ENCODE measurements at places on chromosomes 16 and 17. TPM values are rescaled to one million over a fixed set of nuclear protein-coding genes. Genes with fewer than 3 reads are reported as not detected.

DNA sequence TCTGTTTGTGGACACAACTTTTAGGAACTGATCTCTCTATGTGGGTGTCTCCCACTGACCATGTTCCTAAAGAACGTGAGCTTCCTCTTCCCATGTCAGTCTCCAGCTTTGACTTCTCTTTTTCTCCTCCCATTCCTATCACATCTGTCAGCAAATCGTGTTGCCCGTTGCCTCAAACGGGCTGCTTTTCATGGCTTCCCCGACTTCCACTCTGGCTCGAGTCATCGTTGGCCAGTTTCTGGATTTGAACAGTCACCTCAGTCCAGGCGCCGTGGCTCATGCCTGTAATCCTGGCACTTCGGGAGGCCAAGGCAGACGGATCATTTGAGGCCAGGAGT, 5.4 kb downstream of the ABCC1 start:
- no peaks in the 10 kb centered on the region for H3K4me1 ChIP-seq
- H3K4me3 ChIP-seq, result no peak overlapping the region
- DNase-seq, result no peak
- no peaks in the 10 kb centered on the region for H3K27me3 ChIP-seq

DNA sequence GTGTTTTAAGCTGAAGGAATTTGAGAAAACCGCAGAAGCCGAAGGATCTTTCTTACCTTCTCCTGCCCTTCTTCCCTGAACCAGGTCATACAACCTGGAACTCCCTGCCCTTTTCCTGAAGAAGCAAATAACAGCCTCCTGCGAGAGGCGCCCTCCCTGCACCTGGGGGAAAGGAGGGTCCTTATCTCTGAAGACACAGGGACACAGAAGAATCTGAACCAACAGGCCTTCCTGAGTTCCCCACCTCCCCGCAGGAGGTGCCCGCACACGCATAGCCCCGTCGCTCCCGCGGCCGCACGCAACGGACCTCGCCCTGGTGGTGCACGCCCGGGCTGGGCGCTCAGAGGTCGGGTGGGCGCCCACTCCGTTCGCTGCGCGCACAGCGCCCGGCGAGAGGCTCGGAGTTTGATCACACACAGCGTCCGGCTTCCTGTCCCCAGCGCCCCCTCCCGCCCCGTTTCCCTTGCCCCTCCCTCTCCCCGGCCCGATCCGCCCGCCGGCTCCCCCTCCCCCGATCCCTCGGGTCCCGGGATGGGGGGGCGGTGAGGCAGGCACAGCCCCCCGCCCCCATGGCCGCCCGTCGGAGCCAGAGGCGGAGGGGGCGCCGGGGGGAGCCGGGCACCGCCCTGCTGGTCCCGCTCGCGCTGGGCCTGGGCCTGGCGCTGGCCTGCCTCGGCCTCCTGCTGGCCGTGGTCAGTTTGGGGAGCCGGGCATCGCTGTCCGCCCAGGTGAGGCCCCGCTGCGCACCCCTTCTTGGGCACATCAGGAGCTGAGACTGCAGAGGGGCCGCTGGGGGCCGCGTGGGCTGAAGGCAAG, at the start of gene TNFSF12:
Gene TNFSF12 (plus strand): TSS at position 474 of the 816 bp plus-strand sequence. CDS start 96 bp downstream, at position 570.
- DNase-seq, result peak; percentile 85
- no peaks in the 10 kb centered on the region for H3K4me1 ChIP-seq
- H3K27me3 ChIP-seq, result no peaks in the 10 kb centered on the region
- peak within 1 kb of the TSS; percentile 53 for H3K4me3 ChIP-seq
- peak within 1 kb of the TSS; percentile 89 for H3K27ac ChIP-seq
- H3K36me3 ChIP-seq, result peaks cover 7% of the 10 kb centered on the region

DNA sequence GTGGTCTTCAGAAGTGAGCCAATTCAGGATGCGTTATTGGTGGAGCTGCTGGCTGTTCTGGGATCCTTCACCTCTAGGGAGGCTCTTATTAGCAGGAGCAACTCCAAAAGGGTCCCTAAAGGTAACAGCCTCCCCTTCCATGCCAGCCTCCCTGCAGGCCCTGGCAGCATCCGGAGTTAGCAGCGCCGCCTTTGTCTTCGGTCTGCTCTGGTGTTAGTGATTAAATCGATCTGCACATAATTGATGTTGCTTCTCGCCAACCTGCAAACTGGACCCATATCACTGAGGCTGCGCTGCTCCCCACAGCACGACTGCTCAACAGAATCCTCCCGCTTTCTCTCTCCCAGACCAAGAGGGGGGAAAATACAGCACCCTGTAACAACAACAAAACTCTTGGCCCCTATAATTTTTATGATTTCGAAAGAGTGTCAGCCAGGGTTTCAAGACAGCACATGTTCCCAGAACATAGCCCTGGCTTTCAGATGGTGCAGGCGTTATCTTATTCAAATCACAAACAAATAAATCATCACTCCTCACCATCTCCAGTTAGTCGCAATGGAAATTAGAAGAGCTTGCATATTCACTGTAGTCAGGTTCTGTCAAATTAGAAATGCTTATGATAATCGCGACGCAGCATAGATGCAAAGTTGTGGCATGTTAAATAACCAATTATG, 76.0 kb downstream of the IRX3 start:
- no peaks in the 10 kb centered on the region for H3K36me3 ChIP-seq
- no peaks in the 10 kb centered on the region for H3K27me3 ChIP-seq
- H3K4me3 ChIP-seq, result no peak overlapping the region
- no peaks in the 10 kb centered on the region for H3K4me1 ChIP-seq
- H3K27ac ChIP-seq, result no peak overlapping the region
- DNase-seq, result peak; percentile 32

GRCh38 chr17:8015957-8016631, 13.7 kb downstream of the GUCY2D start:
- H3K27ac ChIP-seq, result no peak overlapping the region
- peaks cover 50% of the 10 kb centered on the region for H3K27me3 ChIP-seq
- no peaks in the 10 kb centered on the region for H3K36me3 ChIP-seq
- H3K4me3 ChIP-seq, result no peak overlapping the region

DNA sequence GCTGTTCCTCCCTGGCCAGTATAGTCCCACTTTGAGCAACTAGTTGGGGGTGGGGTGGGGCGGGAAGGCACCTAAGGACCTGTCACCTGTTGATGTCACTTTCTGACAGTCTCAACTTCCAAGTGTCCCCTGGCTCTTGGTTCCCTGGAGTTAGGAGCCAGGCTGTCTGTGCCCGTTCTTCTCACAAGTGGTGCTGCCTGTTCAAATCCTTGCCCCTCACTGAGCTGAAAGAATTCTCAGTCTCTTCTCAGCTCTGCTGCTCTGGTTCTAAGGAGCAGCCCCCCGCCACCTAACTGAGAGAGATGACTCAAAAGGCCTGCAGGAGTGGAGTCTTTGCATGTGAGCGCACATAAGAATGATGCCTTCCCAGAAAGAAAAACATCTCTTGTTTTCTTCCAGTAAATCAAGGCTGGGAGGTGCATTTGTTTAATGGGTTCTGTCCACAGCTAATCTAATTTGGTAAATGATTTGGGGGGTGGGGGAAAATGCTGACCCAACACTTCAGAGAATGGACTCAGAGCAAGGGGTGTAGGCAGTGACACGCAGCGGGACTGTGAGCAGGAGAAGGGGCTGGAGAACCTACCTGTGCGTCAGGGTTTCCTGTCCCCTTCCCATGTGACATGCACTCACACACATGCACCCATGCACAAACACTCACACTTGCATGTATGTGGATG, 78.2 kb upstream of the NLRP1 start:
- no peak overlapping the region for H3K27ac ChIP-seq
- no peak for DNase-seq

DNA sequence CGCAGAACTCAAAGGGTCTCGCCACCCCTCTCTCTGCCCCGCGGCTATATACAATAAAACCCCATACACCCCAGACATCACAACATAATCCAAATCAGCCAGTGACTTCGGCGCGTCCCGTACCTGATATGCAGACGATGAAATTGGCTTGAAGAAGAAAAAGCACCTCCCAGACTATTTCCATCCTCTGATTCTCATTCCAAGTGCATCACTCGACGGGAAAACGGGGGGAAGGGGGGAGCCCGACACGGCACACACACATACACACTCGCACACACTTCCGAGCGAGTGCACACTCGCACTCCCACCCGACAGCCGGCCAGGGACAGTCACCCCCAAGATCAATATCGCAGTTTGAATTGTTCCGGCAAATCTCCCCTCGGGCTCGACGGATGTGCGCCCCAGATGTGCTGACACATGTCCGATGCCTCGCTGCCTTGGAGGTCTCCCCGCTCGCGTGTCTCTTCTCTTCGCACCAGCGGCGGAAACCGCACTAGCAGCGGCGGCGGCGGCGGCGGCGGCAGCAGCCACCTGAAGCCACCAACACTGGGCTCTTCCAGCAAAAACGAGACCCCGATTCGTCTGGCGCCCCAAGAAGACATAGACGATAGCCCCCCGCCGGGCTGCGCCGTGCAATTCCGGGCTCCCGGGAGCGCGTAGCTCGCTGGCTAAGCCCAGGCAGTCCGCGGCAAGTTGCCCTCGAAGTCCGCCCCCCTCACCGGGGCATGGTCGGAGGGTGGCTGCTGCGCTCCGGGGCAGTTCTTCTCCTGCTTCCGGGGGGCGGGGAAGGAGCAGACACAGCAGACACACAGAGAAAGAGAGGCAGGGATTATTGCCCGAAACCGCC, 688 bp downstream of the CA10 start:
- no peak overlapping the region for H3K4me3 ChIP-seq
- no peak for DNase-seq
- peaks cover 59% of the 10 kb centered on the region for H3K27me3 ChIP-seq
- H3K4me1 ChIP-seq, result peaks cover 10% of the 10 kb centered on the region

DNA sequence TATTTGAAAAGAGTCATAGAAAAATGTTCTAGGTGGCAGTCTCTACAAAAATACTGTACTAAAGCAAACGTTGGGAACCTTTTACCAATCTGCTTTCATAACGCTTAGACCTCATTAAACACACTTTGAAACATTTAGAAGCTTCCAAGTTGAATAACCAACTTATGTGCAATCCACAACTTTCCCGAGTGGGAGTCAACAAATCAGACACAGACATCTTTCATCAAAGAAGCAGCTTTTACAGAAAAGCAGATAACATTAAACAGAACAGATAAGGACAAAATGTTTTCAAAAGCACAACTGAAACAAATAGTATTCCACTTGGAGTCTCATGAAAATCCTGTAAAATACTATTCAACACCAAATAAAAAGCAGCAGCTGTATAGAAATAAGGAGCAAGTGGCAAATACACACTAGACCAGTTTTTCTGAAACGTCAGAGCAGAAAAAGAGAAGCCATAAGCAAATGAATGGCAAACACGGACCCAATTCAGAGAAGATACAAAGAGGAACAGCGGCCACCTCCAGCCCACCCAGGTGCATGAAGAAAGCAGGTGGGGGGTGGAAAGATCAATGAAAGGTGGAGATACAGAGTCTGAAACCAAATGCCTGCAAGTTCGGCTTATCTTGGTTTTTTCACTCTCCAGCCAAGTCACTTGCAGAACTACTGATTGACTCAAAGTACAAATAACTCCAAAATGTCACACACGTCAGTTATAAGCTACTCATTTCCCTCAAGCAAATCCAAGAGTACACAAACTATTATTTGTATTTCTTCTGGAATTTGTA, 18.4 kb upstream of the FBF1 start:
- H3K36me3 ChIP-seq, result peaks cover 19% of the 10 kb centered on the region
- no peak for DNase-seq
- no peaks in the 10 kb centered on the region for H3K27me3 ChIP-seq
- H3K27ac ChIP-seq, result no peak overlapping the region
- H3K4me1 ChIP-seq, result no peaks in the 10 kb centered on the region

DNA sequence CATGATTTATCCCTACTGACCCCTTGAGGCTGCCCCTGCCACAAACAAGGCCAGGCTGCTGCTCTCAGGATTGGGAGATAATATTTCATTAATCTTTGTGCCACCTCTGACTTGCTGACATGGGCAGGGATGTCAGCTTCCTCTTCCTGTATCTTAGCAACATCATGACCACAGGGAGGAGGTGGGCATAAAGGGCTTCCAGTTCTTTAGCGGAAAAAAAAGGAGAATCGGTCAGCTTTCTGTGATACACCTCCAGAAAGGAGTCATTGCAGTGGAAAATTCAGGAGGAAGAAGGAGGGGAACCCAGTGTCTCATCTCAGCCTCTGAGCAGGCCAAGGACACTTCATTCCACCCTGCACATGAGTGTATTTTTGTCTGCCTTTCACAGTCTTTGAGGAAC, 206.8 kb upstream of the SDK2 start:
- no peak overlapping the region for H3K4me3 ChIP-seq
- DNase-seq, result no peak
- no peaks in the 10 kb centered on the region for H3K4me1 ChIP-seq
- no peaks in the 10 kb centered on the region for H3K36me3 ChIP-seq
- H3K27ac ChIP-seq, result no peak overlapping the region

The KRT12 gene
- total RNA-seq, result not detected

GRCh38 chr17:1871756-1872155, 42.0 kb downstream of the RPA1 start:
- H3K4me3 ChIP-seq, result no peak overlapping the region
- no peaks in the 10 kb centered on the region for H3K27me3 ChIP-seq
- H3K36me3 ChIP-seq, result peaks cover 5% of the 10 kb centered on the region
- H3K4me1 ChIP-seq, result no peaks in the 10 kb centered on the region
- no peak overlapping the region for H3K27ac ChIP-seq

DNA sequence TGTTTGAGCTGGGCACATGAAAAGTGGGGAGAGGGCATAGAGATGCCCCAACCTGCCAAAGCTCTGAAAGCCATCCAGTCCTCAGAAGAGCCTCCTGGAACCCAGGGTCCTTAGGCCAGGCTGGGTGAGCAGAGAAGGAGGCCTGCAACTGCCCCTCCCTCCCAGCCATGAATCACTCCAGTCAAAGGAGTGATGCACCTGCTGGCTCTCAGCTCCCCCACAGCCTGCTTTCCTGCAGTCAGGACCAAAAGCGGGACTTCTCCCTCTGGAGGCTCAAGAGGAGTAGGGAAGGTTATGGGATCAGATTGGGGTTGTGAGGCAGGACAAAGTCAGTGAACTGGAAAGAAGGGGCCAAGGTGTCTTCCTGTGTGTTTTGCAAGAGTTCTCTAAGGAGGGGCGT, 145.6 kb downstream of the TMEM132E start:
- H3K4me1 ChIP-seq, result no peaks in the 10 kb centered on the region
- peaks cover 5% of the 10 kb centered on the region for H3K27me3 ChIP-seq
- no peak overlapping the region for H3K4me3 ChIP-seq
- H3K36me3 ChIP-seq, result no peaks in the 10 kb centered on the region
- no peak overlapping the region for H3K27ac ChIP-seq
